Activated CD4-positive, alpha-beta T cell treated with anti-CD3 and anti-CD28 coated beads, Interleukin-2, amount 50 U/mL, for 24 hours (primary cell): ENCODE measurements at places on chromosomes 2 and 18.

GRCh38 chr2:88261725-88262124 lies 91.6 kb downstream of the THNSL2 start:
- DNase-seq, result no peak

DNA sequence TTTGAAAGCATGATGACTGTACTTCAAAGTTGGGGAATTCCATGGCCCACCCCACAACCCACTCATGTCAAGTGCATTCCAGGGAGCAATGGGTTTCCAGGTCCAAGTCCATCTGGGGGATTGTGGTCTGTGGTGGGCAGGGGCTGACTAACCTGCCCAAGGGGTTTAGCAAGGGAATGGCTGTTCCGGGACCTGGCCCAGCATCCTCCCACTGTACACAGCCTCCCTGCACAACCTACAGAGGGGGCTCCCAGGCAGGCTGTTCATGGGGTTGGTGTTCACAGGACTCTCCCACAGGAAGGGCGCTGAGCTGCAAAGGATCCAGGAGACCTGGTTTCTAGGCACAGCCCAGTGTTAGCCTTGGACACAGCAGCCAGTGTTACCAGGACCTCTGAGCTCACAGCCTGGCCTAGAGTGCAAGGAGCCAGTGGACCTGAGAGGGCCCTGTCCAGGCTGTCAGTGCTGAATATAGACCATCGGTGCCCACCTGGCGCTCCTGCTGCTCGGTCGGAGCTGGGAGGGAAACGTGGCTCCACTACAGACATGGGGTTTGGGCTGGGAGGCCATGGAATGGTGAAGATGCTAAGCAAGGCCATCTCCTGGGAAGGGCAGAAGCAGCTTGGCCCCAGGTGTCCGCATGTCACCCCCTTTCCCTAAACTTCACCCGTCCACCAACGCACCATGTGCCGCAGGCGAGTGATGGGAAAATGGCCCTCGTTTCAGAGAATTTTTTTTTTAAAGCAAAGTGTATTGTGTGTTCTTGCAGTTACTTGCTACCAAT lies 317.2 kb downstream of the GBX2 start:
- no peak for DNase-seq

DNA sequence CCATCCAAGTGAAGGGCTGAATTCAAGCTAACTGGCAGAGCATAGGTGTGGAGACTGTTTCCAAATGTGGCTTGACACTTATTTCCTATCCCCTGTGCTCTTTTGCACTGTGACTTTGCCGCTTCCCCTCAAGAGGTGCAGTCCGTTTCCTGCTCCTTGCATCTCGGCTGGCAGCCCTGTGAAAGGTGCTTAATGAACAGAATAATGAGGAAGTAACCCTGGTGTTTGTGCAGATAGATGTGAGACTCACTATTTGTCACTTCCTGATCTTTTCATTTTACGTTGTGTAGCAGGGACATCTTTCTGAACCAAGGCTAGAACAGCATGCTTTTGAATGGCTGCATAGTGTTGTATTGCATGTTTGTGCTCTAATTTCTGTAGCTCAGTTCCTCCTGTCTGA lies 60.8 kb downstream of the CEP192 start:
- no peak for DNase-seq

DNA sequence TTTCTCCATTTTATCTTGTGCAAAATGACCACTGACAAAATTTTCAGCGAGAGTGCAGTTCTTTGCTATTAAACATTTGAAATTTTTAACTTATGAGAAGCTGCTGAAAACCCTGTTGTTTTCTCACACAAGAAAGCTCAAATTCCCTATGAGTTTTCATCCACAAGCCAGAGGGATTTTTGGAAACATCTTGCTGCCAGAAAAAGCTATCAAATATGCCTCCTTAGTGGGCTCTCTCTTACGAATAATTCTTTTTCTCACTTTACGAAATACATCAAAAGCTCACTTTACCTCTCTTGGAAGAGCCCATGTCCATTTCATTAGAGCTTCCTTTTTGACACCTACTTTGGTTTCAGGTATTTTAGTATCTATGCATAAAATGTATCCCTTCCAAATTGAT lies 202.9 kb downstream of the KCNH7 start:
- DNase-seq, result no peak

GRCh38 chr2:121649149-121649595 lies at the start of gene CLASP1:
Gene CLASP1 (minus strand): TSS chr2:121649462. CDS start chr2:121605895, 43,567 bp downstream.
- no peak for DNase-seq

DNA sequence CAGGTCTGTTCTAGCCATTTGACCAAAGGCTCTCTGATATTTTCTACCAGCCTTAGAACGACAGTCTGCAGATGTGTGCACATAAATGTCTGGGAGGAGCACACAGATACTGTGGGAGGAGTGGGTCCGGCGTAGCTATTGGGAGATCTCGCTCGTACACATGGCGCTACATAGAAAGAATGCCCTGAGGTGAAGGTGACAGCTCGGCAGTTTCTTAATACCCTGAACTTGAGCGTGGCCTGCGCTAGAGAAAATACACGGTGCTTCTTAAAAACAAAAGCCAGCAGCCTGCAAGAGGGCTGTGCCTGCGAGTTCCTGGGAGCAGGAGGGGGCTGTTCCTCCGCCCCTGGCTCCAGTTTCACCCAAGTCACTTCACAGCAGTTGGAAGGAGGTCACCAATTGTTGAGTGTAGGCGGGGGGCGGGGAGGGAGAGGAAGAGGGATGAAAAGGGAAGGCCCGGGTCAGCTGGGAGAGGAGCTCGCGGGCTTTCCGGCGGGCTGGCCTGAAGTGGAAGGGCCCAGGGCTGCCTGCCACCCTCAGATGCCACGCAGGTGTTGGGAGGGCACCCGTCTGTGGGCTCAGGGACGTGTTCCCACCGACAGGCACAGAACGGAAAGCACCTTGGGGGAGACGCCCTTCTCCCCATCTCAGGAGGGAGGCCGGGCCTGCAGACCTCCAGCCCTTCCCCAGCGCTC lies 124.7 kb upstream of the ZNF516 start:
- DNase-seq, result no peak

DNA sequence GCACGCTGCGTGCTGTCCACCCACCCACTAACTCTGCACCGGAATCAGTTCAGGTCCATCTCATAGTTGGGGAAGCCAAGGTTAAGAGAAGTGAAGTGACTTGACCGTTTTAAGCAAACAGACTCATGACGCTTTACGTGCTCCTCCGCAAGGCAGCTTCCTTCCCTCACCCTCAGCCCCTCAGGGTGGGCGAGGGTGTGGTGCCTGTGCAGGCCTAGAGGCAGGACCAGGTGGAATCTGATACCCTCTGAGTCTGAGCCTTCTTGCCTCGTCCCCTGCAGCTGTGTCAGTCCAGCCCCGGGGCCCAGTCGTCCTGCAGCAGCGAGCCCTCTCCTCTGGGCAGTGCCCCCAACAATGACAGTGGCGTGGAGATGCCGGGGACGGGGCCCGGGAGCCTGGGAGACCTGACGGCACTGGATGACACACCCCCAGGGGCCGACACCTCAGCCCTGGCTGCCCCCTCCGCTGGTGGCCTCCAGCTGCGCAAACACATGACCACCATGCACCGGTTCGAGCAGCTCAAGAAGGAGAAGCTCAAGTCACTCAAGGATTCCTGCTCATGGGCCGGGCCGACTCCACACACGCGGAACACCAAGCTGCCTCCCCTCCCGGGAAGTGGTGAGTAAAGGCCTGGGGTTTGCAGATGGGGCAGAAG lies 250.5 kb downstream of the GLI2 start:
- no peak for DNase-seq

- DNase-seq, result no peak
These were observed 49.3 kb downstream of the ALPK2 start for GRCh38 chr18:58579561-58580047.

DNA sequence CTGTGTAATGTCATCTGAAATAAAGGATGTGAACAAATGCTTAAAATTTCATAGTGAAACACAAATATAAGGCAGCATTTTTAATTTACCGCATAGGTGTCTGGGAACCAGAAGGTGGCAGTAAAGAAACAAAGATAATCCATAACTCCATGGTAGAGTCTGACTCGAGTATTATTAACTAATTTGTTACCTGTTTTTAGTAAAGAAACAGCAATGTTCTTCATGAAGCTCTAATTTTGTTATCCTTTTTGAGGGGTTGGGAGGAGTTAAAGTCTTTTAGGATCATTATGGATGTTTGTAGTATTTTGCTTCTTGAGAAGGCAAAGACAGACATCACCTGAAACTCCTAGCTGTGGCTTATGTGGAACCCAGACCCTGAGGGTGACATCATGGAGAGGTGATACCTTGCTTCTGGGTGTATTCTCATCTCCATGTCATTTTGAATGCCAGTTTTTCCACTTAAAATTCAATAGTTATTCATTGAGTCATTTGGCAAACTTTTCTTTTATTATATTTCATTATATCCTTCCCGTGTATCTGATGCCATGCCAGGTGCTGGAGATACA lies 286.2 kb upstream of the EPAS1 start:
- DNase-seq, result no peak

GRCh38 chr18:63138436-63139340 lies 180.9 kb downstream of the BCL2 start:
- no peak for DNase-seq
